ENCODE measurements at places on chromosomes 3 and 15.

DNA sequence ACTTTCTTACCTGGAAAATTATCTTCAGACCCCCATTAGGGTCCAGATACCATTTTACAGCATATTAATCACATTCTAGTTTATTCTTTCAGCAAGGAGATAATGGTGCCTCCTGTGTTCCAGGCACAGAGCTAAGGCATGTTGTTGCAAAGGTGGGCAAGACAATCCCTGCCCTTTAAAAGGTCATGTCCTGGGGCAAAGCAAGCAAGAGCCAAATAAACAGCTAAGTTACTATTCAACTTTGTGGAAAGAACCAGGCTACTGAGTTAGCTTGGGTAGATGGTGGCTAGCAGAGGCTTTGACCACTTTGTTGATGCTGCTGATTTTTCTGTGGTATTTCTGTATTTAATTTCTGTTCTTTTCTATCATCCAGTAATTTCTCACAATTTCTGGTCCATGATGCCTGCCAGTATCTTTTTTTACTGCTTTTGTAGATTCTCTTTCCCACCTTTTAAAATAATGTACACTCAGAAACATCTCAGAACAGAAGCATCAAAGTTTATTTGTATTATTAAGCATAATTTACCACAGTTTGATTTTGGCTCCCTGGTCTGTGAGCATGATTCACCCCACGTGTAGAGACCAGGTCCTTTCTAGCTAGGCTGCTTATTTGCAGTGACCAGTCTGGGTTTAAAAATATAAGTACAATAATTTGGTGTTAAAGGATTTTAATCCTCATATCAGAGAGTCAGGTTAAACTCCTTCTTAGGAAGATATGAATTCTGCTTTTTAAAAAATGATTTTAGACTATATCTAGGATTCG lies 71.5 kb downstream of the LRRC28 start:
- DNase-seq: no peak

- DNase-seq: no peak
Observed at GRCh38 chr3:103127737-103128136, 692.9 kb downstream of the ZPLD1 start.

- peak; percentile 73 for DNase-seq
Observed at GRCh38 chr15:64634027-64634426, 141.4 kb downstream of the RBPMS2 start.

DNA sequence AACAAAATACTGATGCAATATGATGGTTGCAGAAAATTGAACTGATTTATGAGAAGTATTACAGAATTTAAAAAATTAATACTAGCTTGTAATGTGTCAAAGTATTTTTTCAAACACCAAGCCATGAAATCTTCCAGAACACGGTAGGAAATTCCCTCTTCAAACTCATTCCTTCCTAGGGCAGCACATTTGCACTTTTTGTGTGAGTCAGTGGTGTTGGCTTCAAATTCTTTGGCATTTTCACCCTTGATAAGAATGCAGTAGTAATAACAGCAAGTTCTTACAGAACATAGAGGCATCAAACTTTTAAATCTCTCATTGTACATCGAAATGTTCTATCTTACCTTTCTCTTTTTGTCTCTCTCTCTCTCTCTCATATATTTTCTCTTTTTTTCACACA lies 191.8 kb downstream of the CGGBP1 start:
- no peak for DNase-seq

- DNase-seq: peak; percentile 19
Observed at GRCh38 chr15:46304321-46304720, 669.5 kb downstream of the SQOR start.

All from NCI-H526 (cell line).